ENCODE measurements at places on chromosomes 1 and 21.
A peak's percentile ranks its signal among the peaks of the same experiment; 100 is the strongest.

DNA sequence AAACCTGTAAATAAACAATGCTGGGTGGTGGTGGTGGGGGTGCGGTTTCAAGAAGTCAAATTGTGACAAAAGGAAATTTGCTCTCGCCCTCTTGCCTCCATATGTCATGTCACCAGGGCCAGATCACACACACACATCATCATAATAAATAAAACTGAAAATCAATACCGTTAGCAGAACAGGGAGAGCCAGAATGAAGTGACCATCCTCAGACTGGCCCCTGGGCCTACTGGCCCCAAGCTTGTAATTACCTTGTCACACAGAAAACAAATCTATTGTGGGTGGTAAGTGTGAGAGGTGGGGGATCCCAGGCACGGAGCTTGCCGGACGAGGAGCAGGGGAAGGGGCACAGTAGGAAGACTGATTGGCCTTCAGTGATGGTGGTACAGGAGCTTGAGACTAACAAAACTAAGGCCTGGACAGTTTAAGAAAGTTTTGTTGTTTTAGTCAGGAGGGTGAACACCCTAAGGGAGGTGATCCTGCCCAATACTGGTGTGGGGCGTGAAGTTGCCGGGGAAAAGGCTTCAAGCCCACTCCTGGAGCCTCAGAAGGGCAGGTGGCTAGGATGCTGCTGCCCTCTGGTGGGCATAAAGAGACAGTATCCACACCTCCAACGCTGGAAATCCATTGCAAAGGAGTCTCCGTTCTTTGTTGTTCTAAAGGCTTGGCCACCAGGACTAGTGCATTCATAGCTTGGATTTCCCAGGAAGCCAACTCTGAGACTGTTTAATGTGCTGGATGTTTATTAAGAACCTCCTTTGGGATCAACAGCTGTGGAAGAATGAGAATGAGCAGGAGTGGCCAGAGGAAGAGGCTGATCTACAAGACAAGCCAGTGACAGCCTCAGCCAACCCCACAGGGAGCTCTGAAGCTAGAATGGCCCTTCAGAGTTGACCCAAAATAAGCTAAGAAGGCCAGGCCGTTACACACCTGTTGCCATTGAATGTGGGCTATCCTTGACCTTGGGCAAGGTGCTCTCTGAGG, 8.1 kb upstream of the C1orf216 start:
- peak; percentile 48 for DNase-seq

GRCh38 chr21:35860189-35860869, 200.0 kb downstream of the SETD4 start:
- DNase-seq: no peak

DNA sequence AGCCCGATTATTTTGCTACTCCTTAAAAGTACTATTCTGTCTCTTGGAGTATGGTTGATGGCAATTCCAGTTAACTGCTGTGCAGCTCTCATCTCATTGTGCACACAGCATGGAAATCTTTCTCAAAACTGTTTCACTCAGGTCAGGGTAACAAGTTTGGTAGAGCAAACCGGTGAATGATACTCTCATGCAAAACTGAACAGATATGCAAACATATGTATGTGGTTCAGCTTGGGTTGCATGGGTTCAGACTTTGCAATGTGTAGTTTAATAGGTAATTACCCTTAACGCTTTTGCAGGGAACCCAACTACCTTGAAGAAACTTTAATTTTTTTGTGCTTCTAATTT, 2.2 kb downstream of the GADD45A start:
- DNase-seq: no peak

GRCh38 chr1:207860531-207860930, 50.4 kb downstream of the CD34 start:
- DNase-seq: no peak

- no peak for DNase-seq
These were observed 55.3 kb upstream of the DSCAM start for GRCh38 chr21:40902299-40902698.

- DNase-seq: no peak
These were observed 868.2 kb upstream of the CXADR start for GRCh38 chr21:16644685-16645084.

- DNase-seq: no peak
These were observed 170.5 kb downstream of the PTPRU start for GRCh38 chr1:29406814-29407213.

DNA sequence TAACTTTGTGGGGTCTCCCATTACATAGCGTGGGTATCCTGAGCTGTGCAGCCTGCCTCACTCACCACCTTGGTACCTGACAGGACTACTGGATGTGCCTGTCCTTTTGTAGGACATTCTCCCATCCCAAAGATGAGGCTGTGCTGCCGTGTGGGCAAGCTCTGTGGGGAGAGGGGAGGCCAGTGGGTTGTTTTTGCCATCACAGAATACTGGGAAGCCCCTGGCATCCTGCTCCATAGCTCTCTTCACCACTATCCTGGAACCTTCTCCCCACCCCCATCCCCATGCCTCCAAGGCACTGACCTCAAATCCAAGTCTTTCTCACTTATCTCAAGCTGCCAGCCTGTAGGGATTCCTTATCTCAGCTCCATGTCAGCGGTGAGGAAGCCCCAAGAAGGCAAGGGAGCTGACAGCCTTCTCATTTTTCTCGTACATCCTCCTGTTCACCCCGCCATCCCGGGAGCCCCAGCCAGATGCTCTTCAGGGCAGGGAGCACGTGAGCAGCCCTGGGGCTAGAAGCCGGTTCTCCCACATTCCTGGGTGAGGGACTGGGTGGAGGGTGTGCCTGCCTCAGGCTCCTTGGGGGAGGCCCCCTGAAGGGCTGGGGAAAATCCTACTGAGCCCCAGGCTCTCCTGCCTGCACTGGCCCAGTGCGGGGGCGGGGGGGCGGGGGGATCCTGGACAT, 2.4 kb upstream of the ELF3 start:
- DNase-seq: no peak

- DNase-seq: no peak
These were observed 74.6 kb downstream of the OBSCN start for GRCh38 chr1:228282329-228283042.

Measured in effector memory CD8-positive, alpha-beta T cell (primary cell).